ENCODE measurements at places on chromosomes 4 and X. TPM values are rescaled to one million over a fixed set of nuclear protein-coding genes. Genes with fewer than 3 reads are reported as not detected.

DNA sequence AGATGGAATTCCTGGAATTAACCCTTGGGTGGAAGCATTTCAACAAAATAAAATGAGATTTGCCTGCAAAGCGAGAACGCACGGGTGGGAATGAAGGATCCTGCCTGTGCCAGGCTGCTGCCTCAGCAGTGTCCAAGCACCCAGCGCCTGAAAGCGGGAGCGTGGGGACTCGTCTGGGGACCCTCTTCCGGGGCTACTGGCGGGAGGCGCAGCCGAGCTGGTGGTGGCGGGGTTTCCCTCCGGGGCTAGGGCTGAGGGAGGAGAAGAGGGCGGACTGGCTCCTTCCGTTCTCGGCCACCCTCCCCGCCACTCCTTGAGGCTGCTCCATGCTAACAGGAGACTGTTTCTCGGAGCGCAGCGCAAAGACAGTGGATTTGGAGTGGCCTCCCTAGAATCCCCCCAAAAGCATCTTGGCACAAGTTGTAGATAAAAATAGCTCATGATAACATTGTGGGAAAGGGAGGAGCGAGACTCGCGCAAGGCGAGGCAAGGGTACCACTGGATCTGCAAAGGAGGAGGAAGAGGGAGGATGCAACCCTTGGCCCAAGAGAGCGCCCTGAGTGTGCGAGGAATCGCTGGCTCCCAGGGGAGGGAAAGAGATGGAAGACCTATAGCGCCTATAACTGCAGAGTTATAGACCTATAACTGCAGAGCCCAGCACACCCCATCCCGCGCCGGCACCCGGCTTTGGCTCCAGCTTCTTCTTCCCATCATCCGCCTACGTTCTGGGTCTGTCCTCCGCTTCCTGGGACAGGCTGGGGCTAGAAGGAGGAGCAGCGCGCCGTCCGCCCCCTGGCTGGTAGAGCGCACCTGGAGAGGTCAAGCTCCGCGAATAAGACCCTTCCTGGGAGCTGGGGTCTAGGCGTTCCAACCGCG lies 1.3 kb downstream of the HS3ST1 start:
- DNase-seq: peak; percentile 41

- DNase-seq: no peak
These were observed 282.9 kb downstream of the USP46 start for GRCh38 chr4:52376132-52376704.

DNA sequence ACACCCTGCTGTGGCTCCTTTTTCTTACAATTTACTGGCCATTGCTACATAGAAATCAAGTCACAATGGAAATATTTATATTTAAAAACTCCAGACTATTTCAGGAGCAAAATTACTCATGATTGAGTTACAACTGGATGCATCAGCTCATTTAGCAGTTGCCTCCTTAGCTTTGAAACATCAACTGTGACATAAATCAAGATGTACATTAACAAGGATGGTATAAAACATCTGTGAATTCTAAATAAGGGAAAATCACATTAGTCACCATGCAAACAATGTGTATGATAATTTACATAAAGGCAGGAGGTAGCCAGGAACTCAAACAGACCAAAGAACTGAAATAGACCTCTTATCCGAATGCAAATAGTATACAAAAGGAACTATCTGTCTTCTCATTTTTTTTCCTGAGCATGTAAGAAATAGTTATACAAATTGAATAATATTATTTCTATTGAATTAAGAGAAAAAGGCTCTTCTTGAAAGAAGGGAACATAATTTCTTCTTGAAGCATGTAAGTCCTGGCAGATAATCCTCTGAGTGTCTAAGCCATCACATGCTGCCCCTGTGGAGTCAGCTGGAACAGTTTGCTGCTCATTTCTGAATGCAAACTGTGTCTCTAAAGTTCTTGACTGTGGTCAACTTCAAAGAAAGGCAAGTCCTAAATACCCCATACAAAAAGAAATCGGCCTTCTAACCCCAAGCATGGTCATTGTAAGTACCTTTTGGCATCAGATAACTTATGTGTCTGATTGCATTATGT lies 151.2 kb downstream of the NAA11 start:
- no peak for DNase-seq

PARM1 gene
- total RNA-seq: 65.2 TPM

DNA sequence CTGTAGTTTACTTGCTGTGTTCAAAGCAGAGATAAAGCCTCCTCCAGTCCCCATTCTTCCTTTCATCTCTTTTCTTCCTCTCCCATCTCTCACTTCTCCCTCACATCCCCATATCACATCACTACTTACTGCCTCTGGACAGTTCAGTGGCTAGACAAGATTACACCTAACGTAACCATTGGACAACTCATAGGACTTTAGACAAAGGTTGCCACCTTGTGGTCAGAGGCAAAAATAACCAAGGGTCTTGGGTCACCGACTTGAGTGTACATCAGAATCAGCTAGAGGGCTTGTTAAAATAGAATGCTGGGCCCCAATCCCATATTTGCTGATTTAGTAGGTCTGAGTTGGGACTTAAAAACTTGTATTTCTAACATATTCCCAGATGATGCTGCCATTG lies 109.3 kb upstream of the DGKK start:
- no peak for DNase-seq

GRCh38 chr4:6695660-6696610 lies 2.3 kb downstream of the S100P start:
- DNase-seq: no peak

GRCh38 chr4:142202404-142203332 lies 566.3 kb downstream of the IL15 start:
- peak; percentile 20 for DNase-seq

DNA sequence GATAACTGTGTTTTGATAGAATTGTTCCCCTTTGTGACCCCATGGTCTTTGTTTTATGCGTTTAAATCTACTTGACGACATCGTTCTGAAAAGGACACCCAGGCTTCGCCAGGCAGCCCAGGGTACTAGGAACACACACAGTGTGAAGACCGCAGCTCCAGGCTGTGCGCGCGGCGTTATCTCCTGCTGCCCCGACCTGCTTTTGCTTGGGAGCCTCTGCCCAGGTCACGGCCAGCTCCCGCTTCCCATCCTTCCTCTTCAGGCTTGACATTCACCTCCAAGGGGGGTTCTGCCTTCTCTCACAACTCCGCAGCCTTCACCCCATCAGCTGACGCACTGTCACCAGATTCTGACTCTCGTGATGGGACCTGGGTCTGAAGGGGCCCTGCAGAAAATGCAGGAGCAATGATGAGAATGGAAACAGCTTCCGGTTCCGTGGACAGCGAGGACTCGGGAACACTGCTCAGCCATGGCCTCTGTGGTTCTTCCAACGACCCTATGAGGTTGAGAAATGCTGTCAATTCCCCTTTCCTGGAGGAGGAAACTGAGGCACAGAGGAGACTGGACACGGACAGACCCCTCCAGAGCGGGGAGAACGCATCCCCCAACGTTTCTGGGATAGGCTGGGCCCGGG lies 536 bp upstream of the HTRA3 start:
- DNase-seq: no peak

DNA sequence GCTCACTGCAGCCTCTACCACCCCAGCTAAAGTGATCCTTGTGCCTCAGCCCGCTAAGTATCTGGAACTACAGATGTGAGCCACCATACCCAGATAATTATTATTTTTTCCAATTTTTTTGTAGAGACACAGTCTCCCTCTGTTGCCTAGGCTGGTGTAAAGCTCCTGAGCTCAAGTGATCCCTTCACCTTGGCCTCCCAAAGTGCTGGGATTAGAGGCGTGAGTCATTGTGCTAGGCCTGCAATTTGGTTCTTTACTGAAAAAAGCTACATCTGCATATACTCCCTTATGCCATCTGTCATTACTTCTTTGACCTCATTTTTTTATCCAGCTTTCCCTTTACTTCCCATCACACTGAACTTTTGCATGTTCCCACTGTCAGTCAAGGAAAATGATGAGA lies 2012.4 kb upstream of the IGFBP7 start:
- no peak for DNase-seq

- no peak for DNase-seq
These were observed 13.5 kb downstream of the NSUN7 start for GRCh38 chr4:40763228-40763716.

GRCh38 chrX:141897690-141898089 lies 6.0 kb upstream of the MAGEC1 start:
- no peak for DNase-seq

DNA sequence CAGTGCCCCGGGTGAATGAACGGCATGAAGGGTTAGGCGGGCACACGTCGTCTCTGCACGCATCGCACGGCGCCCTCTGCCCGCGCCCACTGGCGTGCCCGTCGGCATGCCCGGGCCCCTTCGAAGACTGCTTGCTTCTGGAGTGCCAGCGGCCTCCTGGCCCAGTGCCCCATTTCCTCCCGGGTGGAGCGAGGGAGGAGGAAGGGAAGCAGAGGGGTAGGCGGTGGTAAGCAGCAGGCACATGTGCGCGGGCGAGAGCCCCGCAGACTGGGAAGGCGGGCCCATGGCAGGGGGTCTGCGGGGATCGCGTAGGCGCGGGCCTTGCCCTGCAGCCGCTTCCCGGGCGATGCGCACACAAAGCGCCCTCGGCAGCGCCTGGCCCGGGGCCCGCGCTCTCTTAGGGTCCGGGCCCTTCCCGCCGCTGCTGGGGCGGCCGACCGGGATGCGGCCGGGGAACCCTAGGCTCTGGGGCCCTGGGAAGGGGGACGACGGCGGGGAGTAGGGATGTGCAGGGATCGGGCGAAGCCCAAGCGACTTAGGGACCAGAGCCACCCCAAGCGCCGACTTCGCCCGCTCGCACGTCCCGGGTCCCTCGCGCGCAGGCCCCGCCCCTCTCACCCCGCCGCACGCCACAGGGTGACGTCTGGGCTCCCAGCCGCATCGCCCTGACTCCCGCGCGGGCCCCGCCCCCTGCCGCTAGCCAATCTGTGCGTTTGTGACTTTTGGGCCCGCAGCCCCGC lies 866 bp upstream of the EMD start:
- DNase-seq: peak; percentile 72

DNA sequence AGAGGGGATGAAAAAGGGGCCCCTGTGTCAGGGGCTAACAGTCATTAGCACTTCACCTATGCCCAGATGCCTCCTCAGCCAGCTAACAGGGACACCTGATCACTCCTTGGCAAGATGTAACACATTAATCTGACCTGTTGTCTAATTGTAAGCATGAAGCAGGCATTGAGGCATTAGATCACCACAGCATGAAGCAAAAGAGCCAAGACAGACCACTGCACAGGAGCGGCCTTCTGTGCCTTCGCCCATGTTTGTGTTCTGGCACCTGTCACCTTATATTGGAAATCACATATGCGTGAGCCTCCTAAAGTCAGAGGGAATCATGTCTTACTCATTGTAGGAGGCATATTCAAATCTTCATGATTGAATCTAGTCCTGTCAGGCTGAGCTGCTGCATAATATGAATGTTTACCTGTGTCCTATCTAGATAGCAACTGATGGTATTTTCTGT lies 48.4 kb downstream of the PTTG2 start:
- DNase-seq: no peak

DNA sequence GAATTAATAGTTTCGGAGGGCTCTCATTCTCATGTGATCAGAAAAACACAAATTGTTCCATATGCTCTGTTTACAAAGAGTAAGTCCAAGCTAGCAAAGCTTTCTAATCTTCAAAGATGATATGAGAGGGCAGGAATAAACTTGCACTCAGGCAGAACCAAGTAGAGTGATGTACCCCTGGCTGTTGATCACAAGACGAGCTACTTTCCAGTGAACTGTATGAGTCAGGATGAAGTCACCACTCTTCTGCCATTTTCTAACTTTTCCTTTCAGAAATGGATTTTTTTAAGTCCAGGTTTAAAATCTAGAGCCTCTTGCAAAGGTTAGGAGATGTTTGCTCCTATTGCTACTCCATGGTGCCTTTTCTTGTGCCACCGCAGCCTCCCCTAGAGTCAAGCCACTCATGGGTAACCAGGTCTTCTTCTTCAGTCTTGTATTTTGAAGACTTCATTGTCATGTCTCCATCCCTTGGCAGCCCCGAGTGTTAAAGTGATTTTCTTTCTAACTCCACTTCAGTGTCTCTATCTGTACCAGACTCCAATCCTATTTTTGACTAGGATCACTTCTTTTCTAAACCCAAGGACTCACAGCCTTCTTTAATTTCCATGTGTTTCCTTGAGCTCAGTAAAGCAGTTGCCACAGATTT lies 171.9 kb upstream of the GALNT7 start:
- no peak for DNase-seq

- DNase-seq: no peak
These were observed 89.8 kb upstream of the TNIP3 start for GRCh38 chr4:121253961-121254360.

- DNase-seq: no peak
These were observed 39.6 kb downstream of the ZCCHC13 start for GRCh38 chrX:74343343-74344279.

CDX4 gene
- not detected for total RNA-seq

NDNF gene
- total RNA-seq: 8.1 TPM

RAB39B gene
- not detected for total RNA-seq

DNA sequence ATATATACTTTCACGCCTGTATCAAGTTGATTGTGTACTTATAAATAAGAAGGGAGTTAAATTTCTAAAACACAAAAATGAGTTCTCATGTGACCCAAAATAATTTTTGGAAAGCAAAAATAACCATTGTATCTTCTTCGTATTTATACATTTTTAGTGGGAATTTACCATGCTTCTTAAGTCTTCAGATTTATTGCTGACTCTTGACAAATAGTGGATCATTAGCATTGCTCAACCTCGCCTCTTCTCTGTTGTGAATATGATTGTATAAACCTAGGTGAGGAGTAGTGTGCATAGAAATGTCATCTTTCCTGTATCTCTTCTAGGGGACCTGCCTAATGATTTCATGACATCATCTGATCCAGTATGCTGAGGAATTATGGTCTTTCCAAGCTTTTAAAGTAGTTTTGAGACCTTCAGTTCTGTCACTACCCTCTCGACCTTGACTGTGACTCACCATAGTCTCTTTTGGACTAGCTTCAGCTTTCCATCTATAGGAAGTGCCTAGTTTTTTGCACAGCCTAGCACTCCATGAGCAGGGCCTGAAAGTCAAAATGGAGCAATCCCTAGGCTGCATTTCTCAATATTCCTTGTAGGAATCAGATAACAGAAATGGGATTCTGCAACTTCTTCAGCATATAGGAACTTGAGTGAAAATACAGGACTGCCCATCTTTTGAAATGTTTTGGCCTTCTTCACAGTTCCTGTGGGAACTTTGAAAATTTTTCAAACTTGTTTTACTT lies 157.6 kb downstream of the ARX start:
- no peak for DNase-seq

H2AZ1 gene
- total RNA-seq: 80.4 TPM

DNA sequence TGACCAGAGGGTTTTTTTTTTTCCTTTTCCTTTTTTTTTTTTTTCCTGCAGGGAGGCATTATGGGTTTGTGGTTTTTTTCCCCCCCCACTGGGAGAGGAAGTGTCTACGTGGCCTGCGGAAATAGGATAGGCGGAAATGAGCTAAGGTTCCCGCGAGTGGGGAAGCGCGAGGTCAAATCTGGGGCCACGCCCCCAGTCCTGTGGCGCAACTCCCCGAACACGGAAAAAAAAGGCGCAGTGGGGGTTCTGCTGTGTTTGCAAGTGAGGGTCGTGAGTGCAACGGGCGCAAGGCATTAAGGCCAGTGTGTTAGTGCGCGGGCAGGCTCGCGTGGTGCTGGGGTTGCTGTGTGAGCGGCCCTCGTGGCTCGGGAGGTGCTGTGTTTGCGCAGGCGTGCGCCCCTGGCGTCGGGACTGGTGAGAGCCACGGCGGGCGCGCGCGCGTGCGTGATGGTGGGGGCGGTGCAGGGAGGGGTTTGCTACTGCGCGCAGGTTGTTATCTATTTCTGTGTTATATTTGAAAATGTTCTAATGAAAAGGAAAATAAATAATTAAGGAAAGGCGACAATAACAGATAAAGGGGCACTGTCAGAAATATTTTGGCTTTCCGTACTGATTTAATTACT lies 685 bp upstream of the MORF4L2 start:
- peak; percentile 94 for DNase-seq

GRCh38 chr4:132572210-132572609 lies 576.9 kb upstream of the PCDH10 start:
- DNase-seq: no peak

GRCh38 chrX:74949717-74950116 lies 24.5 kb upstream of the NEXMIF start:
- DNase-seq: no peak

All from Right ventricle myocardium superior (tissue), 1 donor.